CD4-positive, alpha-beta T cell treated with Interferon gamma for 1 hour (primary cell): ENCODE measurements at places on chromosomes 7 and 10.

DNA sequence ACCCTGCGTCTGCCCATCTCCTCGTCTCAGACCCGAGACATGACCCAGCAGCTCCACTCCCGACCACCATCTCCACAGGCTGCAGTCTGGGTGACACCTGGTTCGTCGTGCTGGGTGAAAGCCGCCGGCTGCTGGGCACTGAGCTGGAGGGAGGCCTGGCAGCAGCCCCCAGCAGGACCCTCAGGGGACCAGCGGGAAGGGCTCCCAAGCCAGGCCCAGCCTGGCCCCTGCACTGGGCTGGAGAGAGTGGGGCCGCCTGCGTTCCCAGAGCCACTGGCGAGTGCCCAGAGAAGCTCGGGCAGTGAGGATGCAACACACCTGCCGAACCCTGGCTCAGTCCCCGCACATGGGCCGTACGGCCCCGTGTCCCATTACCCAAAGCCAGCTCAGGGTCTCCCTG is 21.3 kb downstream of the CFAP46 start:
- DNase-seq: no peak

DNA sequence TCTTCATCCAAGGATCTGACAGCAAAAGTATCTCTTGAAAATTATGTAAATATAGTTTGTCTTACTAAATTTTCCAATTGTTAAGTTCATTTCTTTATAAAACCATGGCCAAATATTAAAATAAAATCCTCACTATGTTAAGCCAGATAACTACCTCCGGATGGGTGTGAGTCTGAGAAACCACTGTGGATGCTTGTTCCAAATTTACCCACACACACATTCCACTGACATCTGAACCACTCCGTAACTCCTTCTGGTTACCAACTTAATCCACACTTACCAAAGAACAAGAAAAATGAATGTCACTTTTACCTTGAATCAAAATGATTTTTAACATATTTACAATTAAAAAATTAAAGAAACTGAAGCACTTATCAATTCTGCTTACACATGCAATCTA is 19.7 kb downstream of the CYTH3 start:
- no peak for DNase-seq

GRCh38 chr7:95472581-95473161 is 13.1 kb upstream of the ASB4 start:
- DNase-seq: no peak

GRCh38 chr10:3111621-3112163 is 44.3 kb downstream of the PFKP start:
- no peak for DNase-seq

DNA sequence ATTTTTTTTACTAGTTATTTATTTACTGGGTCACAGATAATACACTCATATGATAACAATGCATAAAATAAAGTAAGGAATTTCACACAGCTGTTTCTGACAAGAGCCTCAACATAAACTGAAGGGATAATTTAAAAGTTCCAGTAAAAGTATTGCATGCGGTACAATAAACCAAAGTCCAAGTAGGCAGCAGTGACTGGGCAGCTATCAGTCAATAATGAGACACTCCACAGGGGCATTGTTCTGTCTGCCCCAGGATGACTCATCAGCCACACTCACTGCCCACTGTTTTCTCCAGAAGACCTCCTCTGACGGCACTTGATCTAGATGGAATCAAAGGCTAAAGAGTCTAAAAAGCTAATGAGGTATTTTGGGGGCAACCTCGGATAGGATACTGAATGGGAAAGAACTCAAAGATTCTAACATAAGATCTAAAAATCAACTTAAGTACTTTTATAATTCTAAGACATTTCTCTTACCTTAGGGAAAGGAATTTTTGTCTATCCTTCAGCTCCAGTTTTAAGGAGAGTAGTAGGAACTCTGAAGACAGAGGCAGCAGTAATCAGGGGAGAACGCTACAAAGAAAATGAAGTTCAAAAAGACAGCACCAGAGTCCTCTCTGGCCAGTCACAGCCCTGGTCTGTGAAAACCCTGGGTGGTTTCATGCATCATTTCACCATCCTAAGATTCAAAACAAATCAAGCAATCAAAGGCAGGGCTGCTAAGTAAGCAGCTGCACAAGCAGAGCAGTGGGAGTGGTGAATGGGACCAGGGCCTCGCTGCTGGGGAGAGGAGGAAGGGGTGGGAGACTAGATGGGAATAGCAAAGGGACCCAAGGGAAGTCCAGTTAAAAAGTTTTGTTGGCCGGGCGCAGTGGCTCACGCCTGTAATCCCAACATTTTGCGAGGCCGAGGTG is 175.1 kb downstream of the AVL9 start:
- no peak for DNase-seq

GRCh38 chr7:76280408-76280807 is 22.1 kb upstream of the HSPB1 start:
- DNase-seq: no peak

GRCh38 chr10:103478671-103479070 is 369 bp downstream of the CALHM3 start:
- no peak for DNase-seq

GRCh38 chr10:33032654-33033151 is 74.7 kb upstream of the ITGB1 start:
- DNase-seq: no peak

DNA sequence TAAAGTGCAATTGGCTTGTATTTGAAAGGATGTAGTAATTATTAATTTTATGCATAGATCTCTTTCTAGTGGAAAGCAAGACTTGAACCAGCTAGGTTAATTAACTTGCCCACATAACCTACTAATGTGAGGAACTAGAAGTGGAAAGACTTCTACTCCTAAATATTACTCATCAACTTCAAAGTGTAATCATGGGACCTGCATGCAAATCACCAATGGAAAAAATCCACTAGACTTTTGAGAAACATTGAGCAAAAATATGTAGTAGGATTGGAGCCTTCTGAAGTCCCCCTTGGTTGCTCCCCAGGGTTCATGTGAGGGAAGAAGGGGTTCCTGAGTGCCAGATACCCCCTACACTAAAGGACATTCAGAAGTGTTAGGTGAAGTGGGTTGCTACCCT is 240.2 kb downstream of the PTEN start:
- no peak for DNase-seq
